NCI-H1930 (cell line): ENCODE measurements at places on chromosomes 1 and 21.

- peak; percentile 72 for DNase-seq
These were observed 224.3 kb upstream of the FGGY start for GRCh38 chr1:59072583-59072947.

GRCh38 chr1:175244206-175244605 lies 51.6 kb upstream of the KIAA0040 start:
- no peak for DNase-seq

DNA sequence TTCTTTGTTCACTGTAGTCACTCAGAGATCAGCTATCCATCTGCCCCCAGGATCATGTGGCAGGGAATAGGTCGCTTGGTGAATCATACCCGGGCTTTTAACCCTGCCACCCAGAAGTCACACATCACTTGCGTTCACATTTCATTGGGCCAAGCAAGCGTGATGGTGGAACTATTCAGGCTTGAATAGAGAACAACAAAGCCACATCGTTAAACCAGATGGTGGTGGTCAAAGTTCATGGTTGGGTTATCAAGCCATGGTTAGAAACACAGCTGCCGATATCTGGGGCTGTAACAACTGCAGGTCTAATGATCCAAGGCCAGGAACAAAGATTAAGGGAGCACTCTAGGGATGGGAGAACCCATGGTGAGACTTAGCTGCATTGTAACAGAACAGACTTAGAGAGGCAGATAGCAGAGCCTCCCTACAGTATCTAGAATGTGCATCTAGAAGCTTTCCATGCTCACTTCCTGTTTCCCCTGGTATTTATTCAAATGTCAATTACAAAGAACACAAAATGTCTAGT lies 40.0 kb upstream of the PTPRC start:
- DNase-seq, result no peak

GRCh38 chr1:201320168-201320788 lies 37.0 kb downstream of the PKP1 start:
- no peak for DNase-seq

GRCh38 chr1:10522322-10522860 lies 47.6 kb downstream of the PEX14 start:
- DNase-seq, result no peak
